ENCODE measurements at places on chromosomes 7 and 10. TPM values are rescaled to one million over a fixed set of nuclear protein-coding genes. Genes with fewer than 3 reads are reported as not detected.

DNA sequence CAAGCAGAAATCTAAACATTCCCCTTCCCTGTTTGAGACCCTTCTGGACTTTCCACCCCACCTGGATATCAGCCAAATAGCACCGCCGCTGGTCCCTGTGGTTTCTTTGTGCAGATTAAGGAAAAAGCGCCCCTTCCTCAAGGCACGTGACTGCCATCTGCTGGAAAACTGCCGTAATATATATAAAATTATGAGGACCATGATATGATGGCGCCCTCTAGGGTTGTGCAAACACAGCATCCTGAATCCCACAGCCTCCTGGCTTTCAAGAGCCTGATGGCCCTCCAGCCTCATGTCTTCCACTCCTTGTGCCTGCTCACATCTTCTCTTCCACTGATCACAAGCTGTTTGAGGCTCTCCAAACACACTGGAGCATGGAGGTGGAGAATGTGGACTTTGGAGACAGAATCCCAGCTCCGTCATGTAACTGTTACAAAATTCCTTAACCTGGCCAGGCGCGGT, 121.3 kb downstream of the MYL10 start:
- no peak for DNase-seq
- no peaks in the 10 kb centered on the region for H3K36me3 ChIP-seq
- H3K4me1 ChIP-seq: peaks cover 12% of the 10 kb centered on the region

GRCh38 chr7:33841705-33842129, 63.6 kb upstream of the BMPER start:
- H3K36me3 ChIP-seq: no peaks in the 10 kb centered on the region
- no peaks in the 10 kb centered on the region for H3K27me3 ChIP-seq
- H3K27ac ChIP-seq: no peak overlapping the region
- H3K4me3 ChIP-seq: no peak overlapping the region
- H3K4me1 ChIP-seq: no peaks in the 10 kb centered on the region

DNA sequence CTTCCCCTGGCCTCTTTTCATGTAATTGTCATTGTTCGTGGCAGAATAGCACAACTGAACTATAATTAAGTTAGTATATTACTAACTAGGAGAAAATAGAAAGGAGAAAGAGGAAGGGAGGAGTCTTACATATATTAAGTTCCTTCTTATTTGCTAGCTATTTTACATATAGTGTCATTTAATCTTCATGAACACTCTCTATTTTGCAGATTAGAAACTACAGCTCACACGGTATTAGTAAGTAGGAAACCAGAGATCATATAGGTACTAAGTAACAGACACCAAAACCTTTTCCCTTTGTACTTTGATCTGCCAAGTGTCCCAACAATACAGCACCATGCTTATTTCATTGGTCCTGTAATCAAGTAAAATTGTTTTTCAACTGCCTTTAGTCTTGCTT, 202.4 kb upstream of the HPS1 start:
- no peaks in the 10 kb centered on the region for H3K36me3 ChIP-seq
- no peak overlapping the region for H3K4me3 ChIP-seq
- no peak for DNase-seq
- H3K27me3 ChIP-seq: peaks cover 37% of the 10 kb centered on the region

DNA sequence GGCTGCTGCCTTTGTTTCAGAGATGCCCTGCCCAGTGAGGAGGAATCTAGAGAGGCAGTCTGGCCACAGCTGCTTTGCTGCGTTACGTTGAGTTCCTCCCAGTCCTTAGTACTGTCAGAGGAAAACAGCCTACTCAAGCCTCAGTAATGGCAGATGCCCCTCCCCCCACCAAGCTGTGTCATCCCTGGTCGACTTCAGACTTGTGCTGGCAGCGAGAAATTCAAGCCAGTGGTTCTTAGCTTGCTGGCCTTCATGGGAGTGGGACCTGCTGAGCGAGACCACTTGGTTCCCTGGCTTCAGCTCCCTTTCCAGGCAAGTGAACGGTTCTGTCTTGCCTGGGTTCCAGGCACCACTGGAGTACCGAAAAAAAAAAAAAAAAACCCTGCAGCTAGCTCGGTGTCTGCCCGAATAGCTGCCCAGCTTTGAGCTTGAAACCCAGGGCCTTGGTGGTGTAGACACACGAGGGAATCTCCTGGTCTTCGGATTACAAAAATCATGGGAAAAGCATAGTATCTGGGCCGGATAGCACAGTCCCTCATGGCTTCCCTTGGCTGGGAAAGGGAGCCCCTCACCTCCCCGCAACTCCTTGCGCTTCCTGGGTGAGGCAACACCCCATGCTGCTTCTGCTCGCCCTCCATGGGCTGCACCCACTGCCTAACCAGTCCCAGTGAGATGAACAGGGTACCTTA, 9.1 kb downstream of the SDHAF3 start:
- no peaks in the 10 kb centered on the region for H3K27me3 ChIP-seq
- DNase-seq: no peak
- H3K36me3 ChIP-seq: peaks cover 7% of the 10 kb centered on the region
- H3K4me1 ChIP-seq: peaks cover 20% of the 10 kb centered on the region

DNA sequence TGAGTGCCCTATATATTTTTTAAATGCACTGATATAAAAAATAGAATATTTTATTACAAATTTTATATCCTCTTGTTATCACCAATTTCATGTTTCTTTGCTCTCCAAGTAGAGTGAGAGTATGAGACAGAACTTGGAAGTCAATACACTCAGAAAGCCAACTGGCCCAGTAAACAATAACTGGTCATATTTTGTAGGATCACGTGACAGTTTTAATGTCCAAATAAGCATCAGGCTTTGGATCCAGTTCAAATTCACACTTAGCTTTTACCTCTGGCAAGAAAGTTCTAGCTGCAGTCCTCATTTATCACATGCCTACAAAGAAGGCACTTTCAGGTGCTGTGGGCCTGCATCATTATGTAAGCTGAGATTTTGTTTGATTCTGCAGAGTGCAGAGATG, 21.6 kb upstream of the TPK1 start:
- no peak overlapping the region for H3K4me3 ChIP-seq
- no peak overlapping the region for H3K27ac ChIP-seq
- H3K36me3 ChIP-seq: peaks cover 2% of the 10 kb centered on the region
- no peaks in the 10 kb centered on the region for H3K27me3 ChIP-seq
- no peak for DNase-seq

- H3K4me1 ChIP-seq: peaks cover 2% of the 10 kb centered on the region
- no peak overlapping the region for H3K4me3 ChIP-seq
- no peaks in the 10 kb centered on the region for H3K36me3 ChIP-seq
- H3K27ac ChIP-seq: no peak overlapping the region
- peaks cover 67% of the 10 kb centered on the region for H3K27me3 ChIP-seq
Observed at GRCh38 chr10:27625452-27626211, 120.0 kb downstream of the MKX start.

DNA sequence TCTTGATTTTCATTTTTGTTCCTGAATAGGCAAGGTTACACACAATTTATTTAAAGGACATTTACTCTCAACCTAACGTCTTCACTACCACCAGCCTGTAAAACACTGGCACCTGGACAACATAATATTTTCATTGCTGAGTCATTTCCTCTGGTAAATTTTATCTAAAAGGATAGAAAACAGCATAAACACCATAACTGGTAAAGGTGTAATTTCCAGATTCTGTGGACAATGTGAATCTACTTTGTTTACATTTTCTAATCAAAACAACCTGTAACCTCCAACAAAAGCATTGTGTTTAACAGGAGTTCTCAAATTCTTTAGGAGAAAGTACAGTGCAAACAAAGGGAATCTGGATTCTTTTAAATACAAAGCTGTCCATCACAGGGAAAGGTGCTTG, 472.0 kb upstream of the AKR1E2 start:
- H3K4me1 ChIP-seq: peaks cover 5% of the 10 kb centered on the region
- peaks cover 35% of the 10 kb centered on the region for H3K27me3 ChIP-seq
- H3K27ac ChIP-seq: no peak overlapping the region

- DNase-seq: no peak
- H3K4me3 ChIP-seq: no peak overlapping the region
- H3K4me1 ChIP-seq: no peaks in the 10 kb centered on the region
Observed at GRCh38 chr7:144622745-144623144, 213.1 kb downstream of the TPK1 start.

CLCN1 gene
- not detected for total RNA-seq

HOGA1 gene
- not detected for total RNA-seq

All from T-helper 17 cell (primary cell).